Ovary (tissue), 10 donors: ENCODE measurements at places on chromosomes 16 and 17. TPM values are rescaled to one million over a fixed set of nuclear protein-coding genes. Genes with fewer than 3 reads are reported as not detected.

DNA sequence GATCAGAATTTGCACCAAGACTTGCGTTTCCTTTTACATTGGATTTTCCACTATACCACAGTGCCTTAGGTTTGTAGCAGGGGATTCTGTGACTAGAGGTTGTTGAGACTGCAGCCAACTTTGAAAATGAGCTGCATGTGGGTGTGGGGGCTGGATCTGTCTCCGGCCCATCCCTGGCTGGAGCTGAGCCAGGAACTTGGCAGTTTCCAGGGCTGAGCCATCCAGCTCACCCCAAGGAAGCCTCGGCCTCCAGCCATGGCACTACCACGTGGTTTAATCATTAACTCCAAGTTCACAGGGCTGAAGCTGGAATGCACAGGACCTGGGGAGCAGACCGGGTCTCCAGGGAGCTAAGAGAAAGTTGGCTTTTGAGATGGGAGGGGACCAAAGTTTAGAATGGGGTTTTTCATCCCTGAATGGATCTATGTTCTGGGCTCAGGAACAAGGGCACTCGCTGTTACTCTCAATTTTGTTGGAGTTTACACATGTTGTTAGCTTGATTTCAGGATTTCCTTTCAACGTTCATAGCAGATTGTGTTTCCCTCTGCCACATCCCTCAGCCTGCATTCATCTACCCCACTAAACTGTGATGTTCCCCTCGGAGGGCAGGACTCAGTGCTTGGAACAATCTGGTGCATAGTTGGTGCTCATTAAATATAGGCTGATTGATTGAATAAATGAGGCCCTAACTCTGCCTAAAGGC is 42.3 kb upstream of the HNF1B start:
- DNase-seq: no peak
- H3K4me1 ChIP-seq: no peaks in the 10 kb centered on the region
- H3K27ac ChIP-seq: no peak overlapping the region
- H3K4me3 ChIP-seq: no peak overlapping the region

The CARD14 gene
- 0.10 TPM for total RNA-seq

GRCh38 chr17:49976828-49977202 is 7.8 kb downstream of the DLX4 start:
- no peak overlapping the region for H3K4me3 ChIP-seq
- peaks cover 8% of the 10 kb centered on the region for H3K4me1 ChIP-seq
- H3K27ac ChIP-seq: no peak overlapping the region
- no peaks in the 10 kb centered on the region for H3K36me3 ChIP-seq
- no peaks in the 10 kb centered on the region for H3K27me3 ChIP-seq
- no peak for DNase-seq

DNA sequence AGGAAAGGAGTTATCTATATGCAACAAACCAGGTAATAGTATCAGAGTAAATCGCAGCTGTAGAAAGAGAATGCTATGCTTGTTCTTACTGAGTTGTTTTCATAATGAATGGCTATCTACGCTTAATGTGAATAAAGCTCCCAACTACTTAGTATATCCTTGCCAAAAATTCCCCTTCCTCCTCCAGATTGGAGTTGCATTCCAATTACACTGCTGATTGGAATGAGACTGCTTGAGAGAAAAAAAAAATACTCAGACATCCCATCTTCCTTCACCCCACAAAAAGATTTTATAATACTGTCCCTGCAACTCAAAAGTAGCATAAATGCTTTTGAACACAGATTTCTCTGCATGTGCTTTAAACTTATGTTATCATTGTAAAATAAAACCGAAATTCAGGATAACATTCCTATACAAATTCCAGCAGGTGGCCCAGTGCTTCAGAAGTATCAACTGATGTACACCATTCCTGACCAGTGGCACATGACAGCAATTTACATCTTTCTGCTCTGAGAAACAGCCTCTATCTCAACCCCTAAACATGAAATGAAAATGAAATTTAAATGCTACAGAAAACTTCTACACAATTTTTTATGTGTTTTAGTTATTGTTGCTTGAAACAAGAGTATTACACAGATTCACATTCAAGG is 47.0 kb downstream of the SMURF2 start:
- H3K36me3 ChIP-seq: no peaks in the 10 kb centered on the region
- H3K27ac ChIP-seq: no peak overlapping the region
- H3K27me3 ChIP-seq: no peaks in the 10 kb centered on the region
- no peak for DNase-seq
- H3K4me1 ChIP-seq: no peaks in the 10 kb centered on the region

GRCh38 chr17:82030470-82031302 is 792 bp upstream of the RAC3 start:
- DNase-seq: peak; percentile 85
- peak overlapping the region; percentile 45 for H3K4me3 ChIP-seq
- H3K36me3 ChIP-seq: no peaks in the 10 kb centered on the region
- peaks cover 3% of the 10 kb centered on the region for H3K4me1 ChIP-seq
- peak overlapping the region; percentile 23 for H3K27ac ChIP-seq
- no peaks in the 10 kb centered on the region for H3K27me3 ChIP-seq

The ADAP2 gene
- 5.8 TPM for total RNA-seq

The TERB1 gene
- total RNA-seq: not detected

GRCh38 chr16:10812312-10813098 is 6.1 kb downstream of the TVP23A start:
- H3K36me3 ChIP-seq: no peaks in the 10 kb centered on the region
- H3K27ac ChIP-seq: no peak overlapping the region
- H3K27me3 ChIP-seq: no peaks in the 10 kb centered on the region
- no peaks in the 10 kb centered on the region for H3K4me1 ChIP-seq
- no peak overlapping the region for H3K4me3 ChIP-seq
- no peak for DNase-seq

DNA sequence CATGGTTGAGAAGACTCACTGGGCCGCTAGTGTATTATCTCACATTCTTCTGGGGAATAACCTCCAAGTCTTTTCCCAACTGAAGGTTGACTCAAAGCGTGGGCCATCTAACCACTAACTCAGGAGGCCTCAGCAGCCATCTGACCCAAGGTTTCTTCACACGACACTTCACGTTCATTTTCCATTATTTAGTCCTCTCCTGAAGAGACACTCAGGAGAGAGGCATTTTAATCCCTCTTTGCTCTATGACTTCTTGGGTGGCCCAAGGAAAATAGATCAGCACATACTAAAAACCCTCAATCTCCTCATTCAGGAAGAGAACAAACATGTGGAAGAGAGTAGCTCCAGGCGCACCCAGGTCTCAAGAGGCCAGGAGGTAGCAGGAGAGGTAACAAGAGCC is 252.8 kb upstream of the FOXF1 start:
- no peaks in the 10 kb centered on the region for H3K4me1 ChIP-seq
- no peak overlapping the region for H3K4me3 ChIP-seq
- H3K36me3 ChIP-seq: no peaks in the 10 kb centered on the region
- H3K27me3 ChIP-seq: no peaks in the 10 kb centered on the region
- no peak for DNase-seq
- no peak overlapping the region for H3K27ac ChIP-seq

DNA sequence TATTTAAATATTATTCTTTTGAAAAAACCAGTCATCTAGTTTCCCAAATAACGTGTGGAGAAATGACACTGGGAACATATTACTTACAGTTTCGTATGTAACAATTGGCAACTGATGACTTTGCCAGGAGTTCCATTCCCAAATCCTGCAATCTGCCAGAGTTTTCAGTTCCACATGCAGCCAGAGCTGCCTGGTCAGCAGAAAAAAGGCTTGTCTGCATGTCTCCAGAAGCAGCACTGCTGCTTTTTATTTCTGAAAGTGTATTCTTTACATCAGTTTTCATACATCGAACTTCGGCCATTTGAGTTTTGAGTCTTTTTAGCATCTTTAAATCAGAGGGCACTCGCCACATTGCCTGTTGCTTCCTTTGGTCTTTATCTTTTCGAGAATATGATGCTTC is 78.4 kb downstream of the TRIM37 start:
- H3K36me3 ChIP-seq: no peaks in the 10 kb centered on the region
- H3K4me3 ChIP-seq: no peak overlapping the region
- no peaks in the 10 kb centered on the region for H3K27me3 ChIP-seq
- H3K4me1 ChIP-seq: no peaks in the 10 kb centered on the region

The DPEP2NB gene
- not detected for total RNA-seq

DNA sequence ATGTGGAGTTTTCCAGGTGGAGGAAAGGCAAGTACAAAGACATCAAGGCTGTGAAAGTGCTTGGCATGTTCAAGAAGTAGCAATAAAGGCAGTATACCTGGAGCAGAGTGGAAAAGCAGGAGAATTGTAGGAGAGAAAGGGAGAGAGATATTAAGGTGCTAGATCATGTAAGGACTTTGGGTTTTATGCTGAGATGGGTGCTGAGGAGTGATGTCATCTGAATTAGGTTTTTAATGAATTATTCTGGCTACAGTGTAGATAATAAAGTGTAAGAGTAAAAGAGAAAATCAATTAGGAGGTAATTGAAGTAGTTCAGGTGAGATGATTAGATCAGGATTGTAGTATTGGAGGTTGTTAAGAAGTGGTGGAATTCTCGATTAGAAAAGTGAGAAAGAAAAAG is 34.0 kb downstream of the NFAT5 start:
- H3K27me3 ChIP-seq: no peaks in the 10 kb centered on the region
- H3K4me3 ChIP-seq: no peak overlapping the region
- no peak for DNase-seq
- H3K4me1 ChIP-seq: peaks cover 1% of the 10 kb centered on the region
- no peak overlapping the region for H3K27ac ChIP-seq

The KRTAP17-1 gene
- not detected for total RNA-seq

The CA10 gene
- total RNA-seq: 1.5 TPM

- H3K4me1 ChIP-seq: no peaks in the 10 kb centered on the region
- no peak for DNase-seq
- H3K4me3 ChIP-seq: no peak overlapping the region
- H3K27me3 ChIP-seq: no peaks in the 10 kb centered on the region
- no peak overlapping the region for H3K27ac ChIP-seq
Measured at GRCh38 chr17:12966413-12966812, 51.4 kb downstream of the ELAC2 start.

The SLC38A8 gene
- 0.62 TPM for total RNA-seq

The ROGDI gene
- 22.3 TPM for total RNA-seq

DNA sequence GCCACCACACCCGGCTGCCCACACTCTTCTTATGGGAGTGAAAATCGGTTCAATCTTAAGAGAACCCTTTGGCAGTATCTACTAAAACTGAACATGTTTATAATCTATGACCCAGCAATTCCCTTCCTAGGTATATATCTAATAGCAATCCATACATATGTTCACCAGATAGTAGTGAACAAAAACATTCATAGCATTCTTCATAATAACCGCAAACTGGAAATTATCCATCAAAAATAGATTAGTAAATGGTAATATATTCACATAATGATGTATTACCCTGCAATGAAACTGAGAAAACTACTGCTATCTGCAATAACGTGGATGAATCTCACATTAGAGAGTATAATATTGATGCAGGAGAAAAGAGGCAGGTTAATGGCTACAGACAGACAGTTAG is 23.1 kb downstream of the COPRS start:
- H3K27ac ChIP-seq: no peak overlapping the region
- no peaks in the 10 kb centered on the region for H3K27me3 ChIP-seq
- H3K4me3 ChIP-seq: no peak overlapping the region

GRCh38 chr17:69960755-69961154 is 114.3 kb upstream of the KCNJ16 start:
- no peaks in the 10 kb centered on the region for H3K36me3 ChIP-seq
- no peak overlapping the region for H3K4me3 ChIP-seq
- no peak overlapping the region for H3K27ac ChIP-seq
- peak; percentile 66 for DNase-seq
- H3K27me3 ChIP-seq: no peaks in the 10 kb centered on the region
- peaks cover 7% of the 10 kb centered on the region for H3K4me1 ChIP-seq

GRCh38 chr16:4972938-4973587 is 14.9 kb downstream of the SEC14L5 start:
- no peaks in the 10 kb centered on the region for H3K36me3 ChIP-seq
- H3K27me3 ChIP-seq: no peaks in the 10 kb centered on the region
- no peak overlapping the region for H3K27ac ChIP-seq
- no peaks in the 10 kb centered on the region for H3K4me1 ChIP-seq

The KRT12 gene
- not detected for total RNA-seq

DNA sequence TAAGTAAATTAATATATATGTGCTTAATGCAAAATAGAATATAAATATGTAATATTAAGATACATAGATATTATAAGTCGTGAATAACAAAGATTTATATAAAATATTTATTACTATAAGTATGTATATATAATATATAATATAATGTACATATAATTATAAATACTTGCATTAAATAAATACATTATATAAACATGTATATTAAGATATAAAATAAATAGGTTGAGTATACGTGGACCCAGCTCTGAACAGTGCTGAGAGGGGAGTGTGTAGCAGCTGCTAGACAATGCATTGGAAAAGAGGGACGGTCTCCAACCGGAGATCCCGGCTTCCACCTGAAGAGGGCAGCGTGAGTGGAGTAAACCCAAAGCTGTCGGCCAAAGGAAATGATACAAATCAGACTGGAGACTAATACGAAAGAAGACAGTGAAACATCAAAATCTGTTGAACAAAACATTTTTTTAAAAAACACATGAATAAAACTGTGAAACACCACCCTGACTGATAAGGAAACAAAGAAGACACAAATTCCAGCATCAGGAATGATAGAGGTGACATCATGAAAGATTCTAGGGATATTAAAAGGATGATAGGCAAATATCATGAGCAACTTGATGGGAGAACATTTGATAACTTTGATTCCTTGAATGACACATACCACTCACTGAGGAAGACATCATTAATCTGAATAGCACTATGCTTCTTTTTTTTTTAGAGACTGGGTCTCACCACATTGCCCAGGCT is 125.4 kb upstream of the CHMP6 start:
- H3K36me3 ChIP-seq: no peaks in the 10 kb centered on the region
- no peak overlapping the region for H3K27ac ChIP-seq
- peak; percentile 74 for DNase-seq
- no peaks in the 10 kb centered on the region for H3K27me3 ChIP-seq
- peaks cover under 1% of the 10 kb centered on the region for H3K4me1 ChIP-seq

DNA sequence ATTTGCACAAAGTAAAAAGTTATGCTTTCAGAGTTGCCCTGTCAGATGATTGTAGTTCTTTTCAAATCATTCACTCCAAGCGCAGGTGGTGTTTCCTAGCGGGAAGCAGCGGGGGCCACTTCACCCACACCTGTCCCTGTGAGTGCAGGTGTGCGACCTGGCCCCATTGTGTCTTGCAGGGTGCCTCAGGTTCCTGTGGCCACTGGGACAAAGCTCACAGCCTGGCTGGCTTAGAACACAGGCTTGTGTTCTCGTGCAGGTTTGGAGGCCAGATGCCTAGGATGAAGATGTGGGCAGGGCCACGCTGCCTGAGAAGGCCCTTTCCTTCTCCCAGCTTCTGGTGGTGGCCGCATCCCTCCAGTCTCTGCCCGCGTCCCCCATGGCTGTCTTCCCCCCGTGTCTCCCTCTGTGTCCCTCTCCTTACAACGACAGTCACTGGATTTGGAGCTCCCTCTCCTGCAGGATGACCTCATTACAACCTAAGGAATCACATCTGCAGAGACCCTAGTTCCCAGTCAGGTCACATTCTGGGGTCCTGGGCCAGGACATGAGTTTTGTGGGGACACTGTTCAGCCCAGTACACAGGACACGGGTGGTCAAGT is 90.5 kb downstream of the NPIPB11 start:
- H3K27ac ChIP-seq: no peak overlapping the region
- H3K36me3 ChIP-seq: no peaks in the 10 kb centered on the region
- peaks cover 33% of the 10 kb centered on the region for H3K4me1 ChIP-seq
- H3K4me3 ChIP-seq: no peak overlapping the region

The RASD1 gene
- total RNA-seq: 41.0 TPM

The TMEM235 gene
- total RNA-seq: not detected
